NCI-H510A (cell line): ENCODE measurements at places on chromosomes 16 and 17.

- no peak for DNase-seq
These were observed 13.4 kb downstream of the ADGRG5 start for GRCh38 chr16:57555831-57556230.

DNA sequence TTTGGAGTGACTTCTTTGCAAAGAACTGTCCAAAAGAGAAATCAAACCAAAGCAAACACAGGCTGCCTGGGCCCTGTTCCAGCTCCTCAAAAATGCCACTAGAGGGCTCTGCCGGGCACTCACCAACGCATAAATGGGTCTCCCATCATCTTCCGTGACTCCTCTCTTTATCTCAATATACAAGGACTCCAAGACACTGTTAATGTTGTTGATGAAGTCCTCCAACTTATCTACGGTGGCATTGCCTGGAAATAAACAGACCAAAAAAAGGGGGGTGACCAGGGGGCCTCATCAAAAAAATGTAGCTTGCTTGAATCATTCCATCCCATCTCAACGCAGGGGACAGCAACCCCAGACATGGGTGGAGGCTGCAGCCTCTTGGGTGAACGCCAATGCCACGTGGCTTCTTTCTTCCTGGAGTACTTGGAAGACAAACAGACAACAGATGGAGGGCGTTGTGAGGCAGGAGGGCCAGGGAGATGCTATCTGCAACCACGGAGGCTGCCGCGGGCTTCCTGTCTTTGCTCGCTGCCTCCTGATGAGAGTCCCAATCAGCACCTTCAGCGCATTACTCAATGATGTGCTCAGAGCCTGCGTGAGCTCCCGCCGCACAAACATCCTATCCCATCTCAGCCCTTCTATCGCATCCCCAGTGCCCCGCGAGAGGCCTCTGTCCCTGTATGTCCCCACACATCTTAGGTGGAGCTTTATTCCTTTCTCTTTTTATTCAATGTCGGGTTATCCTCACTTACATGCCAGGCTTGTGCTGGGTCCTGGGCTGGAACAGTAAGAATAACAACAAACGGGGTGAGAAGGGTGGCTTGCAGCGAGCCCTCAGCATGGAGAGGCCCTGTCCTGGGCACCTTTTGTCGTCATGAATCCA lies 32.0 kb downstream of the KDM8 start:
- DNase-seq: peak; percentile 52

DNA sequence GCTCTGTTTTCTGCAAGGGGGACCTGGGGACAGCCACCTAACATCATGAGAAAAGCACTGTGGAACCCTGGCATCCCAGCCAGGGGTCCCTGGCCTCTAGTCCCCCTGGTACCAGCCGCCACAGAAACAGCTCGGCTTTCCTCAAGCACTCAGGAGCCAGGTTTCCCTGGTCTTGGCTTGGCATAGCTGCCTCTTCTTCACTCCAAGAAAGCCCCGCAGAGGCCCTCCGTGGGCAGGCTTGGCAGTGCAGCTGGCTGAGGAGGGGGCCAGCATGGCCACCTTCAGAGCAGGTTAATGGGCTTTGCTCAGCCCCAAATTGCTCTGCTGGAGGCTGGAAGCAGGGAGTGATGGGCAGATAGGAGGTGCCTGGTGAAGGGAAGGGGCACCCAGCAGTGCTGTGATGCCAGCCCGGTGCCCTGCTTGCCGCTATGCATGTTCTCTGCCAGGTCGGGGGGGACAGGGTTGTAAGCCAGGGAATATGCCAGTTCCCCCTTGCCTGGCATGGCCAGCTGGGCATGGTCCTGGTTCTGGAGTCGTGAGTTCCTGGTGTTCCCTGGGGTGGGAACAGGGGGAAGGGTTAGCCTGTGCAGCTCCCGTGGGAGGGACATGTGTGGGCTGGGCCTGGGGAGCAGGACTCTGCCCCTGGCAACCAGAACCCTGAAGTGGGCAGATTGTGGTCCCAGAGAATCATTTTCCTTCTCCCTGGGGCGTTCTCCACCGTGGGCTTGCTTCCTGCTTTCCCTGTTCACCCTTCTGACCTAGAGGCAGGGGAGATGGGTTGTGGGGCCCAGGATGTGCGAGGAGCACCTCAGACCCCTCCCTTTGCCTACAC lies 3.2 kb downstream of the ANKRD13B start:
- no peak for DNase-seq

- no peak for DNase-seq
These were observed 32.0 kb upstream of the MRPS23 start for GRCh38 chr17:57881783-57882351.

GRCh38 chr16:84725481-84726078 lies 25.8 kb downstream of the USP10 start:
- no peak for DNase-seq

DNA sequence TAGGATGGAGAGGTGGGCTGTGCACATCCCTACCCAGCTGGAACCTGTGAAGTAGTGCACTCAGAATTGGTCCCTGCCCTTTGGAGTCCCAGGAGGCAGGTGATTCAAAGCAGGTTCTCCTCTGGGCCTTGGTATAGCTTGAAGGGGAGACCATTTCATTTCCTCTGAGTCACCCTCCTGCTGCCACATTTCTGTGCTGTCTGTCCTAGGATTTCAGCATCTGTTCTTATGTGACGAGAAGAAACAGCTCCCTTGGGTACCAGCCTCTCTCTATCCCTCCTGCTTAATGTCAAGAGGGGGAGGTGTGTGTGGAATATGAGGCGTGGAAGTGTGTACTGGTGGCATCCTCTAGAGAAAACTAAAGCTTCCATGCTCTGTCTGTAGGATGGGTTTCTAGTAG lies 5.0 kb upstream of the NFE2L1 start:
- DNase-seq: no peak

- DNase-seq: peak; percentile 49
These were observed 41.9 kb upstream of the SKAP1 start for GRCh38 chr17:48471817-48472410.

GRCh38 chr17:12732366-12732765 lies 56.9 kb upstream of the ARHGAP44 start:
- no peak for DNase-seq

DNA sequence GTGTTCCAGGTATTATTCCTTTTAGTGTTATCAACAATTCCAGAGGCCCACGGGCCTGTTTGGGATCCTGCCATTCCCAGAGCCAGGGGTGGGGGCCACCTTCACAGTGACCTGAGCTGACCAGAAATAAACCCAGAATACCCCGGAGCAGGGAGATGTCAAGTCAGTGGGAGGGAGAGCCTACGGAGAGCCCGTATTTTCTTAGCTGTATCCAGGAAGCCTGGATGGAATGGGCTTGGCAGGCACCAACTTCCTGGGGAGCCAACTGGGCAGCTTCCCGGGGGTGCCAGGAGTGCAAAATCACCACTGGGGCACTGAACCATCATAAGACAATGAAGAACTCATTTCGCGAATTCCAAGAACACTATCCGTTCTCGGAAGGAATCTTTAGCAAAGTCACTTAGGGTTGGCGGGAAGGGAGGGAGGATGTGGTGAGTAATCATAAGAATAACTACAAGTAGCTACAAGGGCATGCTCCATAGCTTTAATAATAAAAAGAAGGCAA lies 13.2 kb upstream of the MRTFB start:
- DNase-seq: no peak

DNA sequence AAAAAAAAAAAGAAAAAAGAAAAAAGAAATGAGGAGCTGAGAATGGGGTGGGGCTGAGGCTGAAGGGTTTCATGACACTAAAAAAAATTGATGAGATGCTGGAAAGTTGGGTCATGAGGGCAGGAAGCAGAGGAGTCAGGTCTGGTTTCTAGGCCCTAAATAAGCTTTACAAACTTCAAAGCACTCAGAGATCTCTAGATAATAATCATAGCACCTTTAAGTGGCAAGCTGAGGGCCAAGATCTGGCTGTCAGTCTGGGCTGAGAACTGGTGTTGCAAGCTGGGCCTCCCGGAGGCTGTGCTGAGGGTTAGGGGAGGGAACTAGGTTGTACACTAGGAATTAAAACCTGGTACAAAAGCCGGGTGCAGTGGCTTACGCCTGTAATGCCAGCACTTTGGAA lies 6.4 kb downstream of the ZNF764 start:
- no peak for DNase-seq

- DNase-seq: peak; percentile 66
These were observed 33.8 kb upstream of the CRISPLD2 start for GRCh38 chr16:84785843-84786581.

DNA sequence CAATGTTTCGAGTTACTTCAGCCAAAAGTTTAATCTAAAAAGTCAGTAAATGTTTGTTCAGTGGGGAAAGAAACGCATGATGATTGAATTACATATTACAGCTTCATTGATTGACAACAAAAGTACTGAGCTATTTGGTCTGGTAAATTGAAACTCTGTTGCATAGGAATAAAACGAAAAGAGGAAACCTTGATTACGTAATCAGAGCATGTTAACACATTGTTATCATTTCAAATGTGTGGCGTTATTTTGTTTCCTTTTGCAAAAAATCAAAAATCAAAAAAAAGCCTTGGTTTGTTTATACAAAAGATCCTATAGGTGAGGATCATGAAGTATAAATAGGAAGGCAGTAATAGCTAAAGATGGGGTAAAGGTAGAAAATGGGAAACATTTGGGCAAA lies 19.5 kb upstream of the CA10 start:
- no peak for DNase-seq

- no peak for DNase-seq
These were observed 4.3 kb upstream of the HSF5 start for GRCh38 chr17:58492238-58493121.

- DNase-seq: no peak
These were observed 90.4 kb downstream of the RBFOX3 start for GRCh38 chr17:79520167-79521165.
